ENCODE measurements at places on chromosomes 12 and 14.

DNA sequence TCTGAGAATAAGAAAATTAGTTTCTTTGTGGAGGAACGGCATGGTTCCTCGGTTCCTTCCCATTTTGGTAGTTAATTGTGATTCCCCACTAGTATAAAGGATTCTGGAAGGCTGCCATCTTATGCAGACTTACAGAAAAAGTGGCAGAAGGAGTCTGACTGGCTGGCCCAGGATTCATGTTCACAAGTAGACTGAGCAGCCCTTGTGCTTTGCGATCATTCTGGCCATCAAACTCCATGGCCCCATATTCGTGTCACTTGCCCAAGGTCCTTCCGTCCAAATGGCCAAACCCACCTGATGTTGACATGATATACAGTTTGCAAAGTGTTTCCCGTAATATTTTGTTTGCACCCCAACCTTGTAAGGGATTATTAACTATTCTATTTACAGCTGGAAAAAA lies 297.2 kb upstream of the AMIGO2 start:
- no peak for DNase-seq

DNA sequence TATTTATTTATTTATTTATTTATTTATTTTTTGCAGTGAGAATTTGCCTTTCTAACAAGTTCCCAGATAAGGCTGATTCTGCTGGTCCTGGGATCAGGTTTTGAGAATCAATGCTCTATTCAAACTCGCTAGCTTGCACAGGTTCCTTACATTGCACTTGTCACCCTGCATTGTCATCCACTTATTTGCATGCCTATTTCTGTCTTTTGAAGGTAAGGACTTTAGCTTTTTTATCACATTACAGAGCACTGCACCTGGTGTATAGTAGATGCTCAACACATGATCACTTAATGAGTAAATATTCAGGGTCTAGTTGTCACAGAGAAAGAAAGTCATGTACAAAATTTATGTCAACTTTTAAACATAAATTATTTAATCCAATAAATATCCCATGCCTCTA lies 219.7 kb upstream of the BTG1 start:
- no peak for DNase-seq

DNA sequence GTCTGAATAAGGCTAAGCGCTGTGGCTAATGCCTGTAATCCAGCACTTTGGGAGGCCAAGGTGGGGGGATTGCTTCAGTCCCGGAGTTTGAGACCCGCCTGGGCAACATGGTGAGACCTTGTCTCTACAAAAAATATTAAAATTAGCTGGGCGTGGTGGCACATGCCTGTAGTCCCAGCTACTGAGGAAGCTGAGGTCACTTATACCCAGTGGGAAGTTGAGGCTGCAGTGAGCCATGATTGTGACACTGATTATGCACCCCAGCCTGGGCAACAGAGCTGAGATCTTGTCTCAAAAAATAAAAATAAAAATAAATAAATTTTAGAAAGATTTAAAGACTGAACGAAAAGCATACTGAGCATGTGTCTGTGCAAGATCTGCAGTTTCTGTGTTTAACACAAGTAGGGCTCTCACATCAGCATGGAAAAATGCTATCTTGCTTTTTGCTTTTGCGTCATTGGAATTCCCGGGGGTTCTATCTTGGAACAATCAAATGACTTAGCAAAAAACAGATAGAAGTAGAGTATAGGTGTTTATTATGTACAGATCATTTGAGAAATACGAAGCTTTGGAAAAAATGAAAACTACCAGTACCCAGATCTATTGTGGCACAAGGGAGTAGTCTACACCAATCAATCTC lies 161.9 kb downstream of the CAPZA3 start:
- no peak for DNase-seq

DNA sequence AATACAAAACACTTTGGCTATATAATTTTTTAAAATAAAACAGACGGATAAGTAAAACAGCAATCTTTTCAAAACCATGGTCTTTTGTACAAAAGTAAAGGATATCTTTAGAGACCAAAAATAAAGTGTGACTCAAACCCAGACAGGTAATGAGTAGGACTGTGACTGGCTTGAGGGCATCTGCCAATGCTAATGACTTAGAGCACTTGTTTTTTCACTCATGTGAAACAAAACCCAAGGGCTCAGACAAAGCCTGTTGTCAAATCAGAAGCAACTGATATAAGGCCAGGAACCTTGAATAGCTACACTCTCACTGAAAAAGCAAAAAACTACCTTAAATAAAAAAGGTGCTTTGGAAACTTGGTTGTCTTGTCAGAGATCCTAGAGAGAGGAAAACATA lies 357.4 kb downstream of the TMEM117 start:
- DNase-seq = no peak

DNA sequence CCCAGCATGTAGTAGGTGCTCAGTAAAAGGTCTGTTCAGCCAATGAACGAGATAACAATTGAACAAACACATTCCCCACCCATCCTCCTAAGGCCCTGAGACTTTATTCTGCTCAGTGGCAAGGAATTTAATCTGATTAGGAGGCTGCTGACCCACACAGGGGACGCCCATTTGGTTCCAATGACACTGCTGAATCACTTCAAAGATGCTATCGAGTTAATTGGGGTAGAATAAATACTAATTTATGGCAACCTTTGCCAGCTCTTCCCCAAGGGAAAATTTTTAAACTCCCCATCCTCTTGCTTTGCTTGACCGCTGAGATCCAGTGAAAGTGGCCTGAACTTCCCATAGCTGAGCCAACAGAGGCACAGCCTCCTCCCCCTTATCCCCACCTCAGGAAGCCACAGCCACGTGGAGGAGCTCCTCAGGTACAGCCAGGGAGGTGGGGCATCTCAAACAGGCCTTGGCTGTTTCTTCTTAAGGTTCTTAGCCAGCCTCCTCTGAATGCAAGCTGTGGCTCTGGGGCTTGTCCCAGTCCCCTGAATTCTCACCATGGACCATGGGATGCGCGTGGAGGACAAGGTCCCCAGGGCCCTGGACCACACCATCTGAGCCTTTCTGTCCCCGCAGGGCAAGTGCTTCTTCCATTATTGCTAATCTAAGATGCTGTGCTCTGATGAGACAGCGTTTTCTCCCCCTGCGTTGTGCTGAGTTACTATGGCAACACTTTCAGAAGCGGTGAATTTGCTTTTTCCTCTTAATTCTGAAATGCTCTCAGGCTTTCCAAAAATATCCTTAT lies 26.7 kb downstream of the C14orf132 start:
- no peak for DNase-seq
